HTR-8/SVneo (cell line): ENCODE measurements at places on chromosomes 2 and 18.

- no peak for DNase-seq
Measured at GRCh38 chr18:50138181-50139064, 56.5 kb downstream of the MYO5B start.

GRCh38 chr2:3902131-3902530 is 198.8 kb downstream of the DCDC2C start:
- DNase-seq, result no peak

GRCh38 chr2:176056406-176056805 is 27.4 kb downstream of the EVX2 start:
- DNase-seq, result no peak

DNA sequence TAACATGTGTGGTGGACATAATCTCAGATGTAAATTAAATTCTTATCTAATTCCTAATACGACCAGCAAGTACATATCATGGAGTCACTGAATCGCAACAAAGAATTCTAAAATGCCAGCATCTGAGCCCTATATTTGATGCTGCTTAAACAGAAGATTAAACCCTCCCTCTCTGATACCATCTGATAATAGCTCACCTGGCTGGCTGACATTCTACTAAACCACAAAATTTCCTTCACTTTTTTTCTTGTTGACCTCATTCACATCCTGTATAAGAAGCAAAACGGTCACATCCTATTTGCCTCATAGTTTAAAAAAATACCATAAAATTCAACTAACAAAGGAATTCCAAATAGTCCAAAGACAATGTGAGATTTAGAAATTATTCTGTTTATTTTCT is 371.6 kb upstream of the SLC8A1 start:
- no peak for DNase-seq

DNA sequence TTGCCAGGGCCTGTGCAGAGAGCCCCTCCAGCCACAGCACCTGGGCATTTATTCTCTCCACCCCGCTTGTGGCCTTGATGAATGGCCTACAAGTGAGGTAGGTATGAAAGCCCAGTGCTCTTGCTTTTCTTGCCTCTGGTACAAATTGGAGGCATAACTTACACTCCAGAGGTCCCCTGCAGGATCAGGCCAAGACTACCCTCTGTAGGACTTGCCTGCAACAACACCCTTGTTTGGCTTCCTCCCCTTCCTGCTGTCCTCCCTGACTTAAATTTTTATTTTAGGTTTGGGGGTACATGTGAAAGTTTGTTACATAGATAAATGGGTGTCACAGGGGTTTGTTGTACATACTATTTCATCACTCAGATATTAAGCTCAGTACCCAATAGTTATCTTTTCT is 95.7 kb downstream of the CDC42EP3 start:
- DNase-seq, result no peak

DNA sequence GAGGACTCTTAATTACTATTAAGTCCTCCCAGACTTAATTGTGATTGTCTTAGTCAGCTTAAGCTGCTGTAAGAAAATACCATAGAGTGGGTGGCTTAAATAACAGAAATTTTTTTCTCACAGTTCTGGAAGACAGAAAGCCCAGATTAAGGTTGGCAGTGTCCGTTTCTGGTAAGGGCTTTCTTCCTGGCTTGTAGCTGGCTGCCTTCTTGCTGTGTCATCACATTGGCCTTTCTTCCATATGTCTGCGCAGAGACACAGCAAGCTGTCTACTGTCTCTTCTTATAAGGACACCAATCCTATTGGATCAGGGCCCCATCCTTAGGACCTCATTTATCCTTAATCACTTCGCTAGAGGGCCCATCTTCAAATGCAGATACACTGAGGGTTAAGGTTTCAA is 38.5 kb downstream of the ASXL3 start:
- no peak for DNase-seq
